ENCODE measurements at places on chromosomes 12 and 14. TPM values are rescaled to one million over a fixed set of nuclear protein-coding genes. Genes with fewer than 3 reads are reported as not detected.

The ERP27 gene
- 5.4 TPM for total RNA-seq

The TMTC2 gene
- total RNA-seq, result 1.5 TPM

The RPL10L gene
- total RNA-seq, result not detected

The SLC38A1 gene
- 314 TPM for total RNA-seq

The ST8SIA1 gene
- total RNA-seq, result not detected

- DNase-seq, result no peak
Observed at GRCh38 chr12:54009171-54010052, 627 bp downstream of the HOXC8 start.

DNA sequence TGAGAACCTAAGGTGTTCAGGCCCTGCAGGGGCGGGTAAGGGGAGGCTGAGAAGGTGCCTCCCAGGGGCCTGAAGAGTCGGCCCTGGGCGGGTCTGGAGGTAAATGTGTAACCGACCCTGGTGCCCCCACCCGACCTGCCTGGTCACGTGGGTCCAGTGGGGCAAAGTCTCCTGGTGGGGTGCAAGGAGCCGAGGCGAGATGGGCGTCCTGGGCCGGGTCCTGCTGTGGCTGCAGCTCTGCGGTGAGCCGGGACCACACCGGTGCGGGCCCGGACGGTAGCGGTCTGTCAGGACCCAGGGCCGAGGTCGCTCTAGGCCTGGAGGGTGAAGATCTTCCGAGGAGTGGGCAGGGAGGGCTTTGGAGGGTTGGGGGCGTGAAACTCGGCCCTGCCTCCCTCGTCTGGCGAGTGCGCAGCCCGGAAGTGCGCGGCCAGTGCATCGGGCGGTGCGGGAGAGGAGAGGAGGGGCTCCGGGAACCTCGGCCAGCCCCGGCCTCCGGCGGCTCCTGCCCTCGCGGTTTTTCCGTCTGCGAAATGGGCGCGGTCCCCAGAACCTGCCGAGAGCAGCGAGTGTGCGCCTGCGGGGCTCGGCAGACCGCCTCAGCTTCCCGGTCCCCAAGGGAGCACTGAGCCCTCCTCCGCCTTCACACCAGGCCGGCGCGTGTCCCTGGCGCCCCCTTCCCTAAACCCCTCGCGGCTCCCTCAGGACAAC, at the start of gene AMN:
AMN (plus strand) TSS at position 174 of the 711 bp plus-strand sequence; CDS start at position 200, 26 bp downstream.
- no peak for DNase-seq

DNA sequence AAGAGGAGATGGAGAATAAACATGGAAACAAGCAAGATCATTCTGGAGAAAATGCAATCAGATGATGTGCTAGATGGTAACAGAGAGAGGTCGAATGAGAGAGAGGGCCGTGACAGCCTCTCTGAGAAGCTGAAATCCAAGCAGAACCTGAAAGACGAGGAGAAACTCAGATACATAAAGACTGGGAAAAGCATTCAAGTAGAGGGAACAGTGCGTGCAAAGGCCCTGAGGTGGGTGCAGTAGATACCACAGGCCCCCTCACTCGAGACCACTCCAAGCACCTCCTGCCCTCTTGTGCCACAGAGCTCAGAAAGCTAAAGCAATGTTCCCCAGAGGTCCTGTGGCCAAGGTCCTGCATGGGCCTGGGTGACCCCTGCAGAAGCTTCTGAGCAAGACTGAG, 54.8 kb upstream of the DLK1 start:
- DNase-seq, result no peak

DNA sequence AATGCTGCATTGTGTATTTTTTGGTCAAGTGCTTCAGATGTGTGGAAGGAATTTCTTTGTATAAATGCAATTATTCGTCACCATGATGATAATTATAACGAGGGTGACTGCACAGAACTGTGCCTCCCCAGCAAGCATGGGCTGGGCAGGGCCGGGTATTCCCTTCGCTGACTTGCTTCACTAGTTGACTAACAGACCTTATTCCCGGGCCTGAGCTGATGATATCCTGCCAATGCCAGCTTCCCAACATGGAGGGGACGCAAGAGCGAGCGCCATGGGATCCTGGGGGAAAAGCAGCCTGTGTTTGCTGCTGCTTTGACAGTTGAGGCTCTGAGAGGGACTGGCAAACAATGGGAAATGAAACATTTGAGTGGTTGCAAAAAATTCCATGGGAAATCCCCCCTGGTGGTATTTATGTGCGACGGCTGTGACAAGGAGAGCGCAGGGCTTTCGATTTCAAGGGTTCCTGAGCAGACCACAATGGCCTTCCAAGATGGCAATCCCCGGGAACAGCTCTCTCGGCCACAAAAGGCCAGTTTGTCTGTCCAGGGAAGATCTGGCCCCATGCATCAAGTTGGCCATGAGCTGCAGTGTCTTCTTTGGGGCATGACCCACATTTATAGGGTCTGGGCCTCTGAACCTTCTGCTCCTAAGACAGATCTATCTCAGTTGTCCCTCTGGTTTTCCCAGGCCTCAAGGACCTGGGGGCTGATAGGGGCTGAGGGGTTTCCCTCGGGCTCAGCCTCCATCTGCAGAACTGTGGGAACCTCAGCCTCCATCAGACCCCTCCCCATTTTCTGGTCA, 21.9 kb upstream of the MAP1LC3B2 start:
- peak; percentile 44 for DNase-seq

DNA sequence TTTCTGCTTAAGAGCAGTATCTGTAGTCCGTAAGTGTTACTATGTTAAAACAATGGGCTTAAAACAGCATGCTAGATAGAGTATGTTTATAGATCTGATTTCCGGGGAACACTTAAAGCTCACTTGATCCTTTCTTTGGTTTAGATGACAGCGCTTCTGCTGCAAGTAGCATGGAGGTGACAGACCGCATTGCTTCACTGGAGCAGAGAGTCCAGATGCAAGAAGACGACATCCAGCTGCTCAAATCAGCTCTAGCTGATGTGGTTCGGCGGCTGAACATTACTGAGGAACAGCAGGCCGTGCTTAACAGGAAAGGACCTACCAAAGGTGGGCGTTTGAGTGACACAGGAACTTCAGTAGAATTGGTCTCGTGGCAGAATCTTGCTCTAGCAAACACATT, 57.5 kb downstream of the EML1 start:
- no peak for DNase-seq

DNA sequence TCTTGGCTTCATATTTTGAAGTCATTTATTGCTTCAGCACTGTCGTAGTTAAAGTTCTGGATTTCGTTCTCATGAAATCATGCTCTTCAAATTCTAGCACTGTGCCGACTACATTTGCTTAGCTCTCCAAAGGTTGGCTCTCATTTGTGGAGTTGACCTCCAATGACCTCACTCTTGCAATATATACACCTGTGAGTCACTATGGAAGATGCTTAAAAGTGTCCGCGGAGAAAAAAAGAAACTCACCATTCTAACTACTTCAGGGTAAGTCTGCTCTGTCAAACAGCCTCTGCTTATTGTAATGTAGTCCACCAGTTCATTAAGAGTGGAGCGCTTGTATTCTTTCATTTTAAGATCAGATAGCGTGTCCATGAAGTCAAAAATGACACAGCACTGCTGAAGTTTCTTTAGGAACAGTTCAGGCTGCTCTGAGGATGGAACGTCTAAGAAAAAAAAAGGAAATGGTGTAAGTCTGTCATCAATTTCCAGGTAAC, 89.7 kb downstream of the PPP2R5E start:
- DNase-seq, result no peak

GRCh38 chr12:57817261-57817989, 1.1 kb downstream of the AVIL start:
- no peak for DNase-seq

DNA sequence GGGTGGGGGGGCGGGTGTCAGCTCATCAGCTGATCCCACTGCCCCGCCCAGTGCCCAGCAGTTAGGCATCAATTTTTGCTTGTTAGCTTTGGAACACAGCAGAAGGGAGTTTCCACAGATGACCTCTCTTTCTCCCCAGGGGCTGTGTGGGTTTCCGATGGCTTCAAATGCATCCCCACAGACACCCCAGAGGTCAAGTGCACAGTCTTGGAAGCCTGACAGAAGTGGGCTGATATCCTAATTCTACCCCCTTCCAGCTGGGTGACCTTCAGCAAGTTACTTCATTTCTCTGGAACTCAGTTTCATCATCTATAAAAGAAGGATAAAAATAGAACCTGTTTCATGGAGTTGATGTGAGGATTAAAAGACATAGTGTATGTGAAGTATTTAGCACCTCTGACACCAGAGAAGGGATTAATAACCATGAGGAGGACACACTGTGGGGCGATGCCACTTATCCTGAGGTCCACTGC, 22.0 kb downstream of the TTC9 start:
- no peak for DNase-seq

GRCh38 chr14:105083926-105084685, 18.9 kb upstream of the GPR132 start:
- DNase-seq, result no peak

DNA sequence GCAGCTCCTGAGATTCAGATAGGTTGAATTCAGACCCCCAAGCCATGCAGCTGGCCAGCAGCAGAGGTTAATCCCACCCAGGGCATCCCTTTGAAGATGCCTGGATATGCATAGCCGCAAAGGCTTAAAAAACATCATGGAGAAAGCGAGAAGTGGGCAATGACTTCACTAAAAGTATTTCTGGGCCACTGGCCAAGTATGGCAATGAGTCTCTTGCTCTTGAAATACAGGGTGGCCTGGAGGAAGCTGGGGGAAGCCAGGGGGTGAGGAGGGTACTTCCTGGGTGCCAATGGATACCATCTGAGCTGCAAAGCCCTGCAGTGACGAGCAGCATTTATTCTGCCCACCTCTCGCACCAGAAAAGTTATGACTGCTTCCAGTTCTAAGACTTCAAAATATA, 539.3 kb upstream of the TBX3 start:
- no peak for DNase-seq

DNA sequence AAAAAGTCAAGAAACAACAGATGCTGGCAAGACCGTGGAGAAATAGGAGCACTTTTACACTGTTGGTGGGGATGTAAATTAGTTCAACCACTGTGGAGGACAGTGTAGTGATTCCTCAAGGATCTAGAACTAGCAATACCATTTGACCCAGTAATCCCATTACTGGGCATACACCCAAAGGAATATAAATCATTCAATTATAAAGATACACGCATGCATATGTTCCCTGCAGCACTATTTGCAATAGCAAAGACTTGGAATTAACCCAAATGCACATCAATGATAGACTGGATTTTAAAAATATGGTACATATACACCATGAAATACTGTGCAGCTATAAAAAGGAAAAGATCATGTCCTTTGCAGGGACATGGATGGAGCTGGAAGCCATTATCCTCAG, 18.0 kb upstream of the CATSPERB start:
- DNase-seq, result no peak

GRCh38 chr14:51117593-51117992, 22.7 kb upstream of the TRIM9 start:
- no peak for DNase-seq

DNA sequence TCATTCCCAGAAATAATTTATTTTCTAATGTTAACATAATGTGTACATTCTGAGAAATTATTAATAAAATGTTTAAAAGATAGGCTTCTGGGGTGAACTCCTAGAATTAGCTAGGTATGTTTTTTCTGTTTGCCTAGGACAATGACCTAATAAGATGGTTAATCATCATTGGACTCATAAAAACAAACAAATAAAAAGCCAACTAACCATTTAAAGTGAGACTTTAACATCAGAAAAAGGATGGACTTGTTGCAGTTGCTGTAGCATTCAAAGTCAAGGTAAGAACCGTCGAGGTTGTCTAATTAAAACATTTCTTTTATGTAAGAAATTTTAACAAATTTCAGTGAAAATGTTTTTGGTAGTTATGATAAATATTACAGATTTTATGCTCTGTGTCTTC, at the start of gene SLCO1B3:
SLCO1B3 (plus strand) TSS at position 219 of the 400 bp plus-strand sequence. CDS start 5,034 bp downstream, outside the sequence.
- DNase-seq, result no peak

DNA sequence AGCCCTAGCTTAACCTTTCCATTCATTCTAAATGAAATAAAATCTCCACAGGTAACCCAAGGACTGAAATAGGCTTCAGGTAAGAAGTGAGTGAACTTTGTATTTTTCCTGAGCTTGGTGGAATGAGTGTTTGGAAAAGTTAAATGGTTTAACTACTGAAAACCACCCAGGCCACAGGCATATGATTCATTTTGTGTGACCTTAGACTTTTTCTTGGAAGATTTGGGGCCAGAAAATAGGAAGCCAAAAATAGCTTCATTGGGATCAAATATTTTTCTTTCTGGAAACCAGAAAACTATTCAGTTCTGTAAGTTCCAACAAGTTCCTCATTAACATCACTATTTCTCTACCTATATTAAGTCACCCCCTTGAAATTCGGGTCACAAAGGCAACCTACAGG, 212.6 kb downstream of the PCNX1 start:
- DNase-seq, result no peak

DNA sequence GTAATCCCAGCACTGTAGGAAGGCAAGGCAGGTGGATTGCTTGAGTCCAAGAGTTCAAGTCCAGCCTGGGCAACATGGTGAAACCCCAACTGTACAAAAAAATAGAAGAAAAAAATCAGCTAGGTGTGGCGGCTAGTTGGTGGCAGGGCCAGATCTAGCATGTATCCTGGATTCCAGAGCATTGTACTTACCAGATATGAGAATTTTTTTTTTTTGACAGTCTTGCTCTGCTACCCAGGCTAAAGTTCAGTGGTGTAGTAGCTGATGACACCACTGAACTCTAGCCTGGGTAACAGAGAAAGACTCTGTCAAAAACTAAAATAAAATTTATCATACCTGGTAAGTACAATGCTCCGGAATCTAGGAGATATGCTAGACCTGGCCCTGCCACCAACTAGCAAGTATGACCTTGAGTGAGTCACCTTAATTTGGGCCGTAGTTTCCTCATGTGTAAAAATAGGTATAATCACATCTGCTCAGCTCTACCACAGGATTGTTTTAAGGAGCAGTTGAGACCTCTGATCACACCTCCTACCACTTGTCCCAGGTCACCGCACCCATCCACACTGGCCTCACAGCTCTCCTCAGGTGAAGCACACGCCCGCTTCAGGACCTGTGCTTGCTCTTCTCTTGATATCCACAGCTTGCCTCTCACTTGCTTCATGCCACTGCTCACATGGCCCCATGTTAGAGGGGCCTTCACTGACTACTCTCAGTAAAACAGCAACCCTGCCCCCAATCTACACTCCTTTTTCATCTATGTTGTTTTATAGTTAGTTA, 140.2 kb downstream of the STXBP6 start:
- DNase-seq, result no peak

- no peak for DNase-seq
Observed at GRCh38 chr14:57962325-57963035, 96.6 kb upstream of the SLC35F4 start.

GRCh38 chr12:96862326-96862725, 44.7 kb upstream of the NEDD1 start:
- DNase-seq, result no peak

DNA sequence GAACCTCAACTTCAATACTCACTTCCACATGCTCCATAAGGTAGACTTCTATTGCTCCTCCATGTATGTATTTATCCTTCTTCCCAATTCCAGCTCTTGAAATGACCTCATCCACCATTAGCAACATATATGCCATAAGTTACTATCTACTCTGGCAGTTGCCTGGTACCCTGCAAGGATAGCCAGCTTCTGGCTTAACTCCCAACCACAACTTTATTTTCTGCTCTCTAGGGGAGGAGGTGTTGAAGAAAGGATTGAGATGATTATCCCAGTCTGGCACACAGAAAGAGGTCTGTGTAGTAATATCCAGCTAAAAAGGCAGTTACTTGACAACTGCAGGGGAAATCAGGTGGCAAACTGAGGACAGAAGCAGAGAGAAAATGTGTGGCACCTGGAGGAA, 71.5 kb upstream of the MDM1 start:
- no peak for DNase-seq

Measured in activated B cell treated with CpG ODN at 0.5 μM for 24 hours (primary cell).